HT-29 (cell line): ENCODE measurements at places on chromosomes 6 and 20. TPM values are rescaled to one million over a fixed set of nuclear protein-coding genes. Genes with fewer than 3 reads are reported as not detected.

CCN6 gene
- total RNA-seq: not detected in 2 replicates

TRIM31 gene
- 112 and 119 TPM in 2 replicates for total RNA-seq

TREML1 gene
- total RNA-seq: not detected in 2 replicates

PHACTR1 gene
- not detected in 2 replicates for total RNA-seq

HCRTR2 gene
- total RNA-seq: not detected in 2 replicates

EYS gene
- 0.13 and 0.23 TPM in 2 replicates for total RNA-seq

SLC17A2 gene
- total RNA-seq: not detected in 2 replicates

COL11A2 gene
- 0.31 and 0.47 TPM in 2 replicates for total RNA-seq

TENT5A gene
- 2.6 and 3.9 TPM in 2 replicates for total RNA-seq

GRIK2 gene
- total RNA-seq: not detected in 2 replicates
